HepG2 (cell line): ENCODE measurements at places on chromosomes 13 and 19. TPM values are rescaled to one million over a fixed set of nuclear protein-coding genes. Genes with fewer than 3 reads are reported as not detected.

- H3K36me3 ChIP-seq, result no peaks in the 10 kb centered on the region
- H3K27ac ChIP-seq, result no peak overlapping the region
- no peak overlapping the region for H3K4me3 ChIP-seq
These were observed 60.5 kb downstream of the MAP4K1 start for GRCh38 chr19:38557205-38557799.

GRCh38 chr19:55319785-55320184 is 5.4 kb downstream of the TMEM150B start:
- no peaks in the 10 kb centered on the region; the same call in 2 of the 3 replicates for H3K27me3 ChIP-seq
- DNase-seq, result no peak
- no peak overlapping the region for H3K27ac ChIP-seq
- no peak overlapping the region for H3K4me3 ChIP-seq
- no peaks in the 10 kb centered on the region for H3K36me3 ChIP-seq
- peaks cover 35% of the 10 kb centered on the region for H3K4me1 ChIP-seq

- no peak overlapping the region for H3K27ac ChIP-seq
- 0 out of 2 replicates have a peak, but pooled peaks cover 10% of the 10 kb centered on the region for H3K4me1 ChIP-seq
- DNase-seq, result no peak
These were observed 17.0 kb upstream of the COX7A1 start for GRCh38 chr19:36169084-36169760.

DNA sequence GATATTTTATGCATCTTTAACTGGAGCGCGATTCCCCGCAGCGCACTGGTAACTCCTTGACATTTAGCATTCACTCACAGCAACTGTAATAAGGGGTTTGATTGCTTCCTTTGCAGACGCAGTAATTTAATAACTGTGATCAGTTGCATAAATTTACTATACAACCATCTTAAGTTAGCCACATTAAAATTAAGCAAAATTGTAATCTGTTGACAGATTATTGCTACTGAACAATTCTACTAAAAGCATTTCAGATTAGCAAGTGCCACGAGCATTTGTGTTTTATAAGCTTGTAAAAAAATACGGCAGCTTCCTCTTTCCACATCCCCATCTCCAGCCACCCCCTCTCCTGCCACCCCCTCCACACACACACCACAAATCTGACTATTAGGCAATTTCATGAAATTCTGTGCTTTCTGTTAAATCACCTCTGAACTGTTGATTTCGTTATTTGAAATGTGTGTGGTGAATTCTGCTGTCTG is 44.4 kb downstream of the TSHZ3 start:
- no peak overlapping the region for H3K27ac ChIP-seq
- H3K4me3 ChIP-seq, result no peak overlapping the region
- H3K4me1 ChIP-seq, result no peaks in the 10 kb centered on the region

GRCh38 chr13:91196958-91197357 is 150.5 kb upstream of the MIR17HG start:
- H3K4me1 ChIP-seq, result no peaks in the 10 kb centered on the region
- H3K27ac ChIP-seq, result no peak overlapping the region
- no peak for DNase-seq
- no peak overlapping the region for H3K4me3 ChIP-seq
- no peaks in the 10 kb centered on the region for H3K27me3 ChIP-seq
- no peaks in the 10 kb centered on the region for H3K36me3 ChIP-seq

DNA sequence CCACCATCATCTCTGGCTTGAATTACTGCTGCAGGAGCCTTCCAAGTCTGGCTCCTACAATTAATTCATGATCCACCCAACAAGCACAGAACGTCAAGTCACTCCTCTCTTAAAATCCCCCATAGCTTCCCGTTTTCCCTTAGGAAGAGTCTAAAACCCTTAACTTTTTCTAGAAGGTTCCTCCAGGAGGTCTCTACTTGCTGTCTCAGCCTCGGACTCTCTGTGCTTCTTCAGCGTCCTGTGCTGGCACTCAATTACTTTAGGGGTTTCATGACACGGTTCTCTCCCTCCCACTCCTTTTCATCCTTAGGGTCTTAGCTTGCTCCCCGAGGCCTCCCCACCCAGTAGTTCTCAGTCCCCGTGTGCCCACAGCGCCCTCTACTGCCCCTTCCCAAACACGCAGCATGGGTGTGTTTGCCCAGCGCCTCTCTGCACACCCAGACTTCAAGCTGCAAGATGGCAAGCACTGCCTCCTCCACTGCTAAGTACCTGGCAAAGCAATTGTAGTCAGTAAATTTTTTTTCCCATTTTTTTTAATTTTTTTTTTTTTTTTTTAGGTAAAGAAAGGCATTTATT is 25.8 kb upstream of the MAP3K10 start:
- no peaks in the 10 kb centered on the region for H3K27me3 ChIP-seq
- H3K36me3 ChIP-seq, result no peaks in the 10 kb centered on the region
- H3K4me3 ChIP-seq, result no peak overlapping the region
- H3K4me1 ChIP-seq, result peaks cover 11% of the 10 kb centered on the region; the same call in 1 of the 2 replicates
- DNase-seq, result peak; percentile 44
- no peak overlapping the region for H3K27ac ChIP-seq

DNA sequence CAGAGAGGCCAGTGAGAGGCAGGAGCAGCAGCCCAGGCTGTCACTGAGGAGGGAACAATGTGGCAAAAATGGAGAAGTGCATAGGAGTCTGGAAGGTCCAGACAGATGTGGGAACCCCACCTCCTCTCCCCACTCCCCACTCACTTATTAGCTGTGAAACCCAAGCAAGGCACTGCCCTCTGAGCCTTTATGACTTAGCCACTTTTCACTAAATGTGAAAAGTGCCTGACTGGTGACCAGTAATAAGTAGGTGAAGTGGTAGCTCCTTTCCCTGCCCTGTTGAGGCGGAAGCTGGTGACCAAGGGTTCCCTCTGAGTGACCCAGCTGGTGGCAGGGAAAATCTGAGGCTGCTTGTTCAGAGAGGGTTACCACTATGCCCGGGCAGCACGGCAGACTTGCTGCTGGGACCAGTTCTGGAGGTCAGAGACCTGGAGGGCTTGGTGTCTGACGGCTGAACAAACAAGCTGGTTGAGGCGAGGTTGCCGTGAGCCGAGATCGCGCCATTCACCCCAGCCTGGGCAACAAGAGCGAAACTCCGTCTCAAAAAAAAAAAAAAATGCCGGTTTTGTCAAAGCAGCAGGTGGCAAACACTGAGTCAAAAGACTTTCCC is 80.0 kb downstream of the ZNF429 start:
- H3K4me1 ChIP-seq, result no peaks in the 10 kb centered on the region
- no peaks in the 10 kb centered on the region for H3K36me3 ChIP-seq
- H3K27ac ChIP-seq, result no peak overlapping the region
- DNase-seq, result no peak
- H3K27me3 ChIP-seq, result no peaks in the 10 kb centered on the region

DNA sequence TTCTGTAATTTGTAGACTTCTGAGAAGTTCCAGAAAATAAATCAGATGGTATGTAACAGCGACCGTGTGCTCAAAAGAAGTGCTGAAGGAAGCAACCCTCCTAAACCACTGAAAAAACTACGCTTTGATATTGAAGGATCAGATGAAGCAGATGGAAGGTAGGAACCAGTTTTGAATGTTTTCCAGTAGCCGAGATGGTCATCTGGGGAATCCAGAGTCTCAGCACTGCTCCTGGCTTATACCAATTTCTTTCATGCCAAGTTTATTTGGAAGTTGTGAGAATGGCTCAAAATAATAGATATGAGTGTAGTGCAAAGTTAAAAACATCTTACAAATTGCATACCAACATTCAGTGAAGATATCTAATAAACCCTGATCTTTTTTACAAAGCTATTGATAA is 56.2 kb downstream of the RCBTB2 start:
- DNase-seq, result no peak
- no peak overlapping the region for H3K27ac ChIP-seq
- H3K27me3 ChIP-seq, result no peaks in the 10 kb centered on the region
- H3K4me3 ChIP-seq, result no peak overlapping the region

- peak overlapping the region; percentile 26 for H3K4me3 ChIP-seq
- peaks cover 6% of the 10 kb centered on the region; the same call in 1 of the 2 replicates for H3K36me3 ChIP-seq
- peak; percentile 92 for DNase-seq
- H3K27ac ChIP-seq, result peak overlapping the region; percentile 63
- H3K27me3 ChIP-seq, result no peaks in the 10 kb centered on the region
- peaks cover 26% of the 10 kb centered on the region for H3K4me1 ChIP-seq
These were observed 39.5 kb downstream of the DHRS12 start for GRCh38 chr13:51764184-51765141.

DNA sequence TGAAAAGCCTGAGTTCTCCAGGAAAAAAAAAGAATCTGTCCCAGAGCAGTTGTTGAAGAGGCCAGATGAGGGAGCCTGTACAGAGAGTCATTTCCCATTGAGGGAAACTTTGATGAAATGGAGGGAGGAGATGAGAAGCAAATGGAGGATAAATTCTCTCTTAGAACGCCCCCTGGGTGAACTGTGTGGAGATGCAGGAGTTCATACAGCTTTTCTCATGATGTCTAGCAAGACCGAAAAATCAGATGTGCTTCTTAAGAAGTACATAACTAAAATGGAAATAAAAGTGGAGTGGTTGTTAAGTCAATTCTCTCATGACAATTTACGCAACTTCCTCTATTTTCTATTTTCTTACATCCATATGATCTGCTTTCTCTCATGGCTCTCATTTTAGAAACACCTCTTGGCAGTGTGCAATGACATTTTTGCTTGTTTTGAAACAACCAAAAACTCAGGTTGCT is 1263.1 kb downstream of the PCDH9 start:
- no peaks in the 10 kb centered on the region for H3K36me3 ChIP-seq
- no peaks in the 10 kb centered on the region for H3K27me3 ChIP-seq
- no peak overlapping the region for H3K4me3 ChIP-seq
- H3K4me1 ChIP-seq, result no peaks in the 10 kb centered on the region

DNA sequence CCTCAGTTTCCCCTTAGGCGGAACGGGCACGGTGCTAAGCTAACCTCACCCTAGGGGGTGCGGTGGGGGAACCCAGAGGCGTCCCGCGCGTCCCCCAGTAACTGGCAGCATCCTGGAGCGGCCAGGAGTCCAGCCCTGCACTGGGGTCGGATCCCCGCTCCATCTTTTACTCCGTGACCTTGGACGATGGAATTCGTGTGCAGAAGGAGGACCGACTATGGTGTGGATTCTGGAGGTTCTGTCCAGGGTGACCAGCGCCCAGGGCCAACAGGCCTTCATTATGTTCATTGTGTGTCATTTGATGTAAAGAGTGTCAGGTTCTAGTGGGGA is 630 bp downstream of the SPPL2B start:
- DNase-seq, result no peak
- H3K27me3 ChIP-seq, result no peaks in the 10 kb centered on the region
- H3K36me3 ChIP-seq, result peaks cover 6% of the 10 kb centered on the region
- H3K27ac ChIP-seq, result peak overlapping the region; percentile 82

DNA sequence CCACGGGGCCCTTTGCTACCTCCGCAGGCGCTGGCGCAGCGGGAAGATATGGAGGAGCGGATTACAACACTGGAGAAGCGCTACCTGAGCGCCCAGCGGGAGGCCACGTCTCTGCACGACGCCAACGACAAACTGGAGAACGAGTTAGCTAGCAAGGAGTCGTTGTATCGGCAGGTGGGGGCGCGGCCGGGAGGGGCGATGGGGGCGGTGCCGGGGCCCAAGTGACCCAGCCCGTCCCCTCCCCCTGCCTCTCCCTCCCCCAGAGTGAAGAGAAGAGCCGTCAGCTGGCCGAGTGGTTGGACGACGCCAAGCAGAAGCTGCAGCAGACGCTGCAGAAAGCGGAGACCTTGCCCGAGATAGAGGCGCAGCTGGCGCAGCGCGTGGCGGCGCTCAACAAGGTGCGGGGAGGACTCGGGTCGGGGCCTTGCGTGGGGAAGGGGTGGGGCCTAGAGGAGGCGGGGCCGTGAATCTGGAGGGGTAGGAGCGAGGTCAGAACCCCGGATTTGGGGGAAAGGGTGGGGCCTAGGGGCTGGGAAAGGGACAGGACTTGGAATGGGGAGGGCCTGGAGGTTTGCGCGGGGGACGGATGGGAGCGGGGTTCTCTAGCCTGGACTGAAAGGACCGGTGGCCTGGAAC is 13.7 kb downstream of the PPFIA3 start:
- peaks cover 13% of the 10 kb centered on the region for H3K4me1 ChIP-seq
- no peak overlapping the region for H3K27ac ChIP-seq
- H3K27me3 ChIP-seq, result no peaks in the 10 kb centered on the region
- H3K36me3 ChIP-seq, result peaks cover 3% of the 10 kb centered on the region; the same call in 1 of the 2 replicates
- no peak for DNase-seq

DNA sequence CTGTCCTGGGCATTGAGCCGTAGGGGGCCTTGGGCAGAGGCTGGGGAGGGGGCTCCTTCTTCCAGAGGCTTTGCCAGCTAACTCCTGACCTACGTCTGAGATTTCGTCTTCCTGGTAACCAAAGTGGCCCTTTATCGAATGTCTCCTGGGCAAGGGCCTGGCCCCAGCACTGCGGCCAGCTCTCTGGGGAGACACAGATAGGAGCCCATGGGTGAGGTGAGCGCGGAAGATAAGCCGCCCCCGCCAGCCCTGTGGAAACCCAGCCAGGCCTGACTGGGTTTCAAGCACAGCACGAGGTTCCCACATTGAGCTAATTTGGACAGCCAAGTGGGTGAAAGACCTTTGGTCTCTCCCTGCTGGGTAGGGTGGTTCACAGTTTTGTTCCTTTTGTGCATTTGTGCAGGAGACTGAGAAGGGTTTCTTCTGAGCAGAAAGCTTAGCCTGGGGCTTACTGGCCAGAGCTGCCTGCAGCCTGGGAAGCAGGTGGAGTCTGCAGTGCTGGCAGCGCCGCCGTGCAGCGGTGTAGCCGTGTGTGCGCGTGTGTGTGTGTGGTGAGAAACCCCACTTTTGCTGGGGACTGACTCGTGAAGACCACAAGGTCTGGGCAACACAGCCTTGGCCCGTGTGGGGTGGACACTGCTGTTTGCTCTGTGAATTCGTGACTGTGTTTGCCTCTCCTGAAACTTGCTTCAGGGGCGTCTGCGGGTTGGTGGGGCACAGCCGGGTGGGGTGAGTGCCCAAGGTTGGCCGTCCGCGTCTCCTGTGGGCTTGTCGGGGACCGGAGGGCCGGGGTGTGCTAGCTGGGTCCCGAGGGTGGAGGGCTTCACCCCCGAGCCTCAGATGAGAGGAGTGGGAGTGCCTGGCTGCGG is 2.5 kb downstream of the BSG start:
- H3K27ac ChIP-seq, result peak overlapping the region; percentile 61
- H3K27me3 ChIP-seq, result no peaks in the 10 kb centered on the region; the same call in 2 of the 3 replicates

- H3K4me3 ChIP-seq, result no peak overlapping the region
- no peaks in the 10 kb centered on the region for H3K27me3 ChIP-seq
- peaks cover 6% of the 10 kb centered on the region for H3K36me3 ChIP-seq
- peaks cover 18% of the 10 kb centered on the region for H3K4me1 ChIP-seq
- H3K27ac ChIP-seq, result no peak overlapping the region
- DNase-seq, result no peak
These were observed 2.7 kb upstream of the ZNF615 start for GRCh38 chr19:52010674-52011073.

ZNF160 gene
- 12.1 and 14.5 TPM in 2 replicates for total RNA-seq

IQCN gene
- 0.04 and 0.07 TPM in 2 replicates for total RNA-seq

RFPL4A gene
- not detected in 2 replicates for total RNA-seq

ATP4A gene
- total RNA-seq, result 0.11 TPM in 1 of 2 replicates, not detected in the other

C19orf85 gene
- not detected in 2 replicates for total RNA-seq

PTPRH gene
- total RNA-seq, result 9.9 and 14.7 TPM in 2 replicates

CGB8 gene
- total RNA-seq, result not detected in 2 replicates

ZNF563 gene
- 19.5 and 26.3 TPM in 2 replicates for total RNA-seq

EPS8L1 gene
- 2.3 and 3.0 TPM in 2 replicates for total RNA-seq

KISS1R gene
- 3.9 and 10.2 TPM in 2 replicates for total RNA-seq
